Esophagus muscularis mucosa (tissue), 4 donors: ENCODE measurements at places on chromosomes 6 and 20.
A peak's percentile ranks its signal among the peaks of the same experiment; 100 is the strongest.

DNA sequence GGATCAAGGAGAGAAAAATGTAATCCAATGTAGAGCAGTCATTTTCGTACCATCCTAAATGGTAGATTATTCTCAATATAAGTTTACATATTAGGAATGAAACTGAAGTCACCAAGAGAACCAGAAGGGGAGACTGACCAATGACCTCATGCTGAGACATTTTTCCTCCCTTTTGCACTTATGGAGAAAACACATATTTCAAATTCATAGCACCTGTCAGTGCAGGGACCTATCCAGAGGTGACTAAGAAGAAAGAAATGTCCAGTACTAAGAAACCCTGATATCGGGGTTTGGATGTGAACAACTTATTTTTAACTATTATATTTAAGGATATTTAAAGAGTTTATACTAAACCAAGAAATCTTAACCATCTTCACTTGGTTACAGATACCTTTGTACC is 16.6 kb upstream of the LYRM2 start:
- DNase-seq: no peak
- H3K27me3 ChIP-seq: no peaks in the 10 kb centered on the region
- H3K36me3 ChIP-seq: peaks cover 92% of the 10 kb centered on the region

DNA sequence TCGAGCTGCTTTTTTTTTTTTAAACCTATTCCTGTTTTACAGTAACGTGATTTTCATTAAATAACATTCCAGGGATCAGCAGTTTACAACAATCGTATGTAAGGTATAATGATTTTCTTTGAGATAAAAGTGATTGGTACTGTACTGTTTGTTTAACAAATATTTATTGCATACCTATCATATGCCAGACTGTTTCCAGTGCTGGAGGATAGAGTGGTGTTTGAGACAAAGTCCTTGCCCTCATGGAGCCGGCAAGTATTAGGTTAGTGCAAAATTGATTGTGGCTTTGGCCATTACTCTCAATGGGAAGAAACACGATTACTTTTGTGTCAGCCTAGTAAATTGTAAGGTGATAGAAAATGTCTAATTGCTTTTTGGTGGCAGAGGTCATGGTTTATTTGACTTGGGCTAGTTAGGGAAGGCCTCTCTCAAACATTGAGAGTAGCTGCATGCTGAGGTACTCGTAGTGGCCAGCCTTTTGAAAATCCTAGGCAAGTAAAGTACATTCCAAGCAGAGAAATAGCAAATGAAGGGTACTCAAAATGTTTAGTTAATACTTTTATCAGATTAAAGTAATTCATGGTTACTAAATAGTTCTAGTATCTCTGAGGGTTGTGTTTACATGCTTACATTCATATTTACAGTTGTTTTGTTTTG is 35.6 kb downstream of the PHF3 start:
- no peak overlapping the region for H3K4me3 ChIP-seq
- no peak for DNase-seq
- H3K27me3 ChIP-seq: no peaks in the 10 kb centered on the region
- peaks cover 3% of the 10 kb centered on the region for H3K36me3 ChIP-seq
- peaks cover 53% of the 10 kb centered on the region for H3K4me1 ChIP-seq

DNA sequence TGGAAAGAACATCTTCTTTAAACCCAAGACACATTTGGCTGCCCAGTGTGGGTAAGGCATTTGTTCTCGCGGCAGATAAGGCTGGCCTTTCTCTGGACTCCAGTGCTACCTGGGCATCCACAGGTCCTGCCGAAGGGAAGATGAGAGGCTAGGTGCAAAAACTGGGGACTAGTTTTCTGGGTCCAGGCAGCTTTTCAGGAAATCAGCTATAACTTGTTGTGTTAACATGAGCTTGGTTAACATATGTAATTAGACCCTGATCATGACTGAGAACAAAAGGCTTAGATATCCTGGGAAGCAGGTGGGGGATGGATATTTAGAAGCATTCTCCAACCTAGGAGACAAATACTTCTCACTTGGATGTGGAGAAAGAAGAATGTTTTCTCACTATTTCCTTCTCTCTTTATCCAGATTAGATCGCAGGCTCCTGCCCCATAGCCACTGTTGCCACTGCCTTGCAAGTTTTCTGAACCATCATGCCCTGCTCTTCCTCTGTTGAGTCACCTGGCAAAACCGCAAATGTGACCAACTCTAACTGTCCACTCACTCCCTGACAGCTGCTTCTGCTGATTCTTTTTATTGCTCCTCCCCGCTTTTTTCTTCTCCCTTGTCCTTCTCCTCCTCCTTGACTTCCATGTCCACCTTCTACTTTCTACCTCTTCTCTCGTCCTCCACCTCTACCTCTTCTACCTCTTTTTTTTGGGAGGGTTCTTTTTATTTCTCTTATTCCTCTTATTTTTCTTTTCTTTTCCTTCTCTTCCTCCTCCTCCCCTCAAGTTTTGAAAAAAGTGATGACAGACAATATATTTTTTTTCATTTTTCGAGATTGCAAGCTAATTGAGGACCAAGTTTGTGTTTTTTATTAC is 258.1 kb downstream of the UTRN start:
- H3K4me1 ChIP-seq: no peaks in the 10 kb centered on the region
- DNase-seq: no peak
- H3K27me3 ChIP-seq: no peaks in the 10 kb centered on the region

DNA sequence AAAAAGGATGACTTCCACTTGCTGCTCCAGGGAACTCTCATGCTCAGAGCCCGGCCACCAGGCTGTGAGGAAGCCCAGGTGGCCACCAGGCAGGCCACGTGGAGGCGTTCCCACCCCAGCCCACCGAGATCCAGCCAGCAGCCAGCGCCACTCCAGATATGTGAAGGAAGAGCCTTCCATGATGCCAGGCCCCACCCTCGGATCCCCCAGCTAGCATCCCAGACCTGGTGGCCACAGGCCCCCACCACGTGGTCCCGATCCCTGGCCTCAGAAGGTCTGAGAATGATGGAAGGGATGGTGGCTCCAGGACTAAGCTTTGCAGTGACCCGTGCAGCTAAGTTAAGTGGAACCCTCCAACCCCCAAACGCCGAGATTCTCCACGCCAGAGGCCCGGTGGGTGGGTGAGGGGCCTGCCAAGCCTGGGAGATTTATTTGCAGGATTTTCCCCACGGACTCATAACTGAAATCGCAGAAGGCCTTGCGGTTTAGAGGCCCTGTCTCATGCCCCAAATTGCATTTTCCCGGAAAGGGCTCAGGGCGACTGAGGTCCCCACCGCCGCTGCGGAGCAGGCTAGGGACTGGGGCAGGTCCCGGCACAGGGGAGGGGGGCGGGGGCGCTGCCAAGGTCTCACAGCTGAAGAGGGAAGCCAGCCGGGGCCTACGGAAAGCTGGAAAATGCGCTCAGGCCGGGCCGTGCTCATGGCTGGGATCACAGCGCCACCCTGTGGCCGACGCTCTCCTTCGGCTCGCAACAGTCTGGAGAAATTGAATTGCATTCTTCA is 31.1 kb upstream of the CST7 start:
- H3K4me3 ChIP-seq: no peak overlapping the region
- H3K27me3 ChIP-seq: no peaks in the 10 kb centered on the region
- no peak overlapping the region for H3K27ac ChIP-seq

DNA sequence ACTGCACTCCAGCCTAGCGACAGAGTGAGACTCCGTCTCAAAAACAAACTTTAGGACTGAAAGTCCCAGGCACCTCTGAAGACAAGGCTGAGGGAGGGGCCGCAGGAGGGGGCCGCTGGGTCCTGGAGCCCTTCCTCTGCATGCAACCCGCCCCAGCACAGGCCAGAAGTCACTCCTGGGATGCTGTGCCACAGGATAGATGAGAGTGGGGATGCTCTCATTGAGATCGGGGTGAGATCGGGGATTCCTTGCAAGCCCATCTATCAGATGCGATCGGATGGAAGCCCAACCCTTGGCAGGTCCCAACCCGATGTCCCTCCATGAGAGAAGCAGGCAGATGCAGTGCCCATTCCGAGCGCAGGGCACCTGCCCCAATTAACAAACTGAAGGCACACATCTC is 66.5 kb downstream of the WDR27 start:
- H3K27ac ChIP-seq: no peak overlapping the region
- no peaks in the 10 kb centered on the region for H3K27me3 ChIP-seq
- no peak overlapping the region for H3K4me3 ChIP-seq
- DNase-seq: peak; percentile 62

DNA sequence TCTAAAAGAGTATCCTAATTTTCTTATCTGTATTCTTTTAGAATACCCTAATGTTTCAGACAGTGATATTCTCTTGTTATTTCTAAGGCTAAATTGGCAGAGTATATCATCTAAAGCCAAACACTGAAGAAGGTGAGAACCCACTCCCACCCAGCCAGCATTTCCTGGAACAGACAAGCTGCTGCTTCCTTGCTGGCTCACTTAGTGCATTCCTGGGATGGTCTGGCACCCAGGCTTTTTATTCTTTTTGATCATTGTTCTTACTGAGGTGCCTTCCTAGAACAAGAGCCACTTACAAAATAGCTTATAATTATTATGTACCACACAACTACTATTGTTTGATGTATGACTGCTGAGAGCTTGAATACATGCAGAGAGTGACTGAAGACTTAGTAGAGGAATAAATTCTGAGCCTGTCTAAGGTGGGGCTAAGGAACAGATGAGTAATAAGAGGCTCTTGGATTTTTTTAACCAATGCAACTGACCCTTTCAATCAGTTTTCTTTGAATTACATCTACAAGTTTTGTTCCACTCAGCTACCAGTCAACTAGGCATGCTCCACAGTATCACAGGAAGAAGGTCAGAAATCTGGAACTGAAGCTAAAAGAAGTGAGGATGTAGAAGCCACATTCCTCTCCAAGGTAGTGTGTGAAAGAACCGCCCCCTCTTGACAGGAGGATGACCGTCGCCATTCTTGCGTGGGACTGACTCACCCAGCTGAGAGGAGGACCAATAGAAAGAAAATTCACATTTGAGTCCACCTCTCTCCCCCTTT is 30.1 kb downstream of the PRPH2 start:
- peaks cover 50% of the 10 kb centered on the region for H3K36me3 ChIP-seq
- no peaks in the 10 kb centered on the region for H3K27me3 ChIP-seq
- H3K4me3 ChIP-seq: no peak overlapping the region
- DNase-seq: no peak
- H3K4me1 ChIP-seq: peaks cover 22% of the 10 kb centered on the region
